ENCODE measurements at places on chromosomes 7 and 10. TPM values are rescaled to one million over a fixed set of nuclear protein-coding genes. Genes with fewer than 3 reads are reported as not detected.

Gene STEAP1B
- polyA plus RNA-seq, result 26.8 TPM

Gene MYH16
- polyA plus RNA-seq, result not detected

Gene CNOT4
- polyA plus RNA-seq, result 10.7 TPM

Gene WDR86
- polyA plus RNA-seq, result 1.5 TPM

Gene PIK3AP1
- polyA plus RNA-seq, result 167 TPM

Gene NEUROD6
- polyA plus RNA-seq, result not detected

Gene ANKRD1
- polyA plus RNA-seq, result not detected

Gene NANOS1
- 0.16 TPM for polyA plus RNA-seq

Gene BLNK
- polyA plus RNA-seq, result 150 TPM

Gene TUBAL3
- polyA plus RNA-seq, result not detected

Gene CALCR
- not detected for polyA plus RNA-seq

Gene AUTS2
- polyA plus RNA-seq, result 22.3 TPM

Gene POT1
- polyA plus RNA-seq, result 12.2 TPM

Gene OPN1SW
- polyA plus RNA-seq, result not detected

Gene CRHR2
- polyA plus RNA-seq, result not detected

Gene PPP1R17
- not detected for polyA plus RNA-seq

Gene CYP3A4
- not detected for polyA plus RNA-seq

Gene BAMBI
- polyA plus RNA-seq, result 1.9 TPM

Gene USP6NL
- polyA plus RNA-seq, result 27.0 TPM

Gene LRIT1
- polyA plus RNA-seq, result not detected

Gene GNAT3
- not detected for polyA plus RNA-seq

Gene FAM24A
- polyA plus RNA-seq, result not detected

Gene FAM25G
- not detected for polyA plus RNA-seq

Gene HHEX
- polyA plus RNA-seq, result 96.9 TPM

Gene IFIT1B
- polyA plus RNA-seq, result not detected

Gene ZNF467
- polyA plus RNA-seq, result 1.2 TPM

Gene PAPOLB
- not detected for polyA plus RNA-seq

Gene SPDYE6
- polyA plus RNA-seq, result not detected

Gene PRPS1L1
- not detected for polyA plus RNA-seq

Gene TMEM139
- polyA plus RNA-seq, result 0.12 TPM

Gene C7orf57
- not detected for polyA plus RNA-seq

Gene FEZF1
- polyA plus RNA-seq, result not detected

Gene UNCX
- not detected for polyA plus RNA-seq

Gene HDAC9
- 86.1 TPM for polyA plus RNA-seq

Gene MAPK8
- polyA plus RNA-seq, result 13.7 TPM

Gene CPN1
- not detected for polyA plus RNA-seq

Gene EBLN1
- not detected for polyA plus RNA-seq

Gene TMEM130
- polyA plus RNA-seq, result not detected

Gene LIPJ
- 0.13 TPM for polyA plus RNA-seq

Gene CCNJ
- 2.8 TPM for polyA plus RNA-seq
